ENCODE measurements at places on chromosomes 4 and X.

GRCh38 chr4:99564921-99565320 lies 1.1 kb upstream of the TRMT10A start:
- DNase-seq = no peak

DNA sequence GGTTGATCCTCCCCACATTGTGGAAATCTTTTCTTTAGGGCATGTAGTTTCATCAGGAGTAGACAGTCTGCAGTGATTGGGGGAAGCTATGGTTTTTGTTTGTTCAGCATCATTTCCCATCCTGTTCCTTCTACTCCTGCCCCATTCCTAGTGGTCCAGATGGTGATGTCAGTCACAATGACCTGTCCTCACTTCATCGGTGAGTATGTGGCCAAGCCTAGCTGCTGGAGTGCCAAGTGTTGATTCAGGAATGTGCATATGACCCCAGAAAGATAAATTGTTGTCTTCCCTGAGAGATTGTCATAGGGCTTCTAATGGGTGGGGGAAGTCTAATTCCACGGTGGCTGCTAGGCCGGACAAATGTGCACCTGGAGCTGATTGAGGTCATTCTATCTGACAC lies 130.6 kb upstream of the FAT1 start:
- DNase-seq = no peak

GRCh38 chr4:188984518-188984917 lies 845.3 kb downstream of the TRIML1 start:
- no peak for DNase-seq

GRCh38 chr4:25970226-25970675 lies 56.2 kb downstream of the SMIM20 start:
- no peak for DNase-seq

DNA sequence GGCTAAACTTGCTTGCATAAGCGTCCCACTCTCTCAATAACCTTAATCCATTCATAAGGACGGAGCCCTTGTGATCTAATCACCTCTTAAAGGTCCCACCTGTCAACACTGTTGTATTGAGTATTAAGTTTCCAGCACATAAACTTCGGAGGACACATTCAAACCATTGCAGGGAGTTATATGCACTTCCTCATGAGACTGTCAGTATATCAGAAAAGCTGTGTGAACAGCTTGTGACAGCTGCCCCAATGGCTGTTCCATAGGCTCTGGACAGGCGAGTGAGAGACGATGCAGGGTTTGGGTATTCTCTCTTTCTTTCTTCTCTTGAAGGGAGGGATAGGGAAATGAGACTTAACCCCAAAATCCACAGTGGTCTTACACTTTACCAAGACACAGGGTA lies 64.2 kb upstream of the RPL34 start:
- no peak for DNase-seq

DNA sequence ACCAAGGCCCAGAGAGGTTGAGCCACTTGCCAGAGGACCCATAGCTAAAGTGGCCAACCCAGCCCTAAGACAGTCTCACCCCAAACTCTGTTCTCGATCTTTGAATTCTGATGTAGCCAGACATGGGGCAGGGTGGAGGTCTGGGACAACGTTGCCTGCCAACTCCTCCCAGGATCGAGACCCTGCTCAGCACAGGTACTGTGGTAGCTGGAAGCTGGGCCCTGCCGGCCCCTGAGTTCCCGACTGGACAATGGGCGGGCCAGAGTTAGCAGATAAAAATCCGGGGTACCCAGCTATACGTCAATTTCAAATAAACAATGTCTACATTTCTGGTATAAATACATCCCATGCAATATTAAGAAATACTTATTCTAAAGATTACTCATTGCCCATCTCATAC lies 35.3 kb downstream of the ADRA2C start:
- DNase-seq = no peak

- no peak for DNase-seq
These were observed 51.6 kb upstream of the PDLIM5 start for GRCh38 chr4:94400191-94400590.

- no peak for DNase-seq
These were observed 5.0 kb downstream of the PLP2 start for GRCh38 chrX:49176421-49177326.

GRCh38 chrX:40169193-40170101 lies 71.7 kb upstream of the BCOR start:
- peak; percentile 57 for DNase-seq

GRCh38 chr4:173748353-173748752 lies 218.3 kb upstream of the HAND2 start:
- DNase-seq = peak; percentile 7

- DNase-seq = peak; percentile 42
These were observed 452.3 kb downstream of the MID1IP1 start for GRCh38 chrX:39253551-39253950.

- no peak for DNase-seq
These were observed 20.1 kb downstream of the MMAA start for GRCh38 chr4:145639186-145639698.

DNA sequence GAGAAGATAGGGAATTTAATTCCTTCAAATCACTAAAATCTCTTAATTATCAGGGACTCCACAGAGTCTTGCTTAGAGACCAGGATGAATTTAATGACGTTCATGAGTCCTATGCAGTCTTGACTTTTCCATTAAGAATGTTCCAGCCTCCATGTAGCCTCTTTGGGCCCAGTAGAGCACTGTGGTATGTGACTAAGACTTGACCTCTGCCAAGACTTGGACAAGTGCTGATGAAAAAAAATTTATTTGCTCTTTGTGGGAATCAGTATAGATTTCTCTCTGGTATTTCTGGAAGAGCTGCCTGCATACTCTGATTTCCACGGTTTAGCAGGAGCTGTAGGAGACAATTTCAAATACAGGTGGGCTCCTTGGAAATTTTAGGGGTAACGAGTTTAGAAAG lies 40.6 kb downstream of the CHRDL1 start:
- DNase-seq = no peak

DNA sequence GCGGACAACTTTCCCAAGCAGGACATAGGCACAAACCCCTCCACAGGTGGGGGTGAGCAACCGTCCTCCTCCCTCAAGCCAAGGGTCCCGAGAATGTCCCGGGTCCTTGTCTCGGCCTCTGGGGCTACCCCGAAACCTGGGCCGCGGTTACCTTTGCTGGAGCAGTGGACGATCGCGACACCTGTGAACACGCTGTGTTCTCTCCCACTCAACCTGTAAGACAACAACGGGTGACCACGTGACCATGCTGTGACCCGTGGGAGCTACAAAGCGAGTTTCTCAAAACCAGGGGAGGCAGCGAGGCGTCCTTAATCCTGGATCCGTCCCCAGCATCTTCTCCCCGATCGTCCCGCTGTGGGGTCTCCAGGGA lies 17.9 kb downstream of the ASMTL start:
- DNase-seq = no peak

DNA sequence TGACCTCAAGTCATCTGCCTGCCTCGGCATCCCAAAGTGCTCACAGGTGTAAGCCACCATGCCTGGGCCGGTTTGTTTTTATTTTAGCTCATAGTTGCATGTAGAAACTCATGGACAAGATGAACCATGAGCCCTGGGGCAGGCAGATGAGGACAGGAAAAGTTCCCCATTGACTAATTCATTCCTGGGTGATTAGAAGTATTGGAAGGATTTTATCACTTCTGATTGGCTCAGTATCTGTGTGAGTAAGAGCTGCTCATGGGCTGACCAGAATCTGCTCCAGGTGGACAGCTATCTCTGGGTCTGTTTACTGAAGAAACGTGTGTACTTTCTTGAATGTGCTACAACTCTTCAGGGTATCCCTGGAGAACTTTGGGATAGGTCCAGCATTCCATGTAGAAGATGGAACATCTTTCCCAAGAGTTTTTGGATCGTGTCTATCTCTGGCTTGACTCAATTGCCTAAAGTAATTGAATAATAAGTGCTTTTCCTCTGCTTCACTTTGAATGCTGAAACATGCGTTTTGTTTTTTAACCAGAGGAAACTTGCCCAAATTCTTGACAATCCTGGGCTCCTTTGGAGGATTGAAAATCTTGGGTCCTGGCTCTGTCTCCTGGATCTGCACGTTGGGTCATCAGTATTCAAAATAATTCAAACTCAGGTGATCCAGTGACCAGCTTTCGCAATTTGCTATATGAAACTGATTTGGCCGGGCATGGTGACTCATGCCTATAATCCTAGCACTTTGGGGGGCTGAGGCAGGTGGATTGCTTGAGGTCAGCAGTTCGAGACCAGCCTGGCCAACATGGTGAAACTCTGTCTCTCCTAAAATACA lies 88.6 kb upstream of the DHRSX start:
- peak; percentile 46 for DNase-seq

GRCh38 chr4:40990899-40991265 lies 223.5 kb downstream of the APBB2 start:
- DNase-seq = no peak

DNA sequence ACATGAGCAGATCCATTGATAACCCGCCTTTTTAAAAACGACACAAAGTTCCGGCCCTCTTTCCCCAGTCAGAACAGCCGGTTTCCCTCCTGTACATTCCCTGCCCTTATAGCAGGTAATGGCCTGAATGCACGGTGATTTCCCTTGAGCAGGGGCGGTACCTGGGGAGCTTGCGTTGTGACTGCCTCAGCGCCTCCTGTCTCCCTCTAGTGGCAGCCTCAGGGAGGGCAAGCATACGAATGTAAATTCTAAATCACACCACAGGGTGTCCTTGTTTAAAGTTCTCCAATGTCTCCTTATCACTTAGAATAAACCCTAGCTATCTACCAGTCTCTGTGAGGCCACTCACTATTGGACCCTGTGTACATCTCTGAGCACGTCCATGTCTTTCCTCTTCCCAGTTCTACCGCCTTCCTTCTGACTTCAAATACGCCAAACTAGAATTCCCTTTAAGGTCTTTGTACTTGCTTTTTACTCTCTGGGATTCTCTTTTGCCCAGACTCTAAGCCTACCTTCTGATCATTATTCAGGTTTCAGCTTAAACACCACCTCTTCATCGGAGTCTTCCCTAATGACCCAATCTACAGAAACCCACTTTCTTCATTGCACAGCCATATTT lies 18.4 kb upstream of the LDB2 start:
- DNase-seq = no peak

- no peak for DNase-seq
These were observed 11.8 kb downstream of the FAM184B start for GRCh38 chr4:17769406-17770174.

All from AG08395 (cell line).